ENCODE measurements at places on chromosomes 6 and 20.

- DNase-seq, result no peak
Measured at GRCh38 chr6:33458676-33459075, 4.3 kb downstream of the ZBTB9 start.

DNA sequence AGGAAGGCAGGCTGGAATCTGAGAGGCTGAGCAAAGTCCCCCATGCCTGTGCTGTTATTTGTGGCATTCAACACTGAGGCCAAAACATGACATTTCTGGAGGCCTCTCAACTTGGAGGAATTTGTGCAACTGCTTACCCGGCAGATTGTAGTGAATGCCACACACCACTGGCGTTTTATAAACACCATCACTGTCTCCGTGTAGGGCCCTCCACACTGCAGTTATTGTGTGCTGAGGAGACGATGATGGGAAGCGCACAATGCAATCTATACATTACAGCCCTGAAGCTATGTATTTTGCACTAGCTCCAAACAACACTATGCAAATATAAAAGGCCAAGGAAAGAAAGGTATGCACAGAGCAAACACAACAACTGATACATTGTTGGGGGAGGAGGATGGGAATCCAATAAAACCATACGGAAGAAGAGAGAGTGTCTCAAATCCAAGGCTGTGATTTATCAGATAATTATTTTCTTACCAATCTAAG lies 106.5 kb downstream of the SMLR1 start:
- DNase-seq, result no peak

DNA sequence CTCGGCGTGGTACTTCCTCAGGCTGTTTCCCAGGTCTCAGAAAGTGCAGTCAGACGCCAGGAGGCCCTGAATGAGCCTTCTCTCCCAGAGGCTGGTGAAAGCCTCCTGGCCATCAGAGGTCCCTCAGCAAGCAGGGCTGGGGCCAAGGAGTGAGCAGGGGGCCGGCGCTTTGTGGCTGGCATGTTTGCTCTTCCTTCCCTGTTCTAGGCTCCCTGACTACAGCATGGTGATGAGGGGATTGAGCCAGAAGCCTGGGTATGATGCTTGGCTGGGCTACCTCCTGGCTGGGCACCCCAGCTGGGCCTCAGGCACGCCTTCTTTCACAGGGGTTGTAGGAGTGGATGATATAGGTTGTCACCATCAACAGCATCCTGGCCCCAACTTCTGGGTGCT lies 11.7 kb upstream of the DNAJC5 start:
- DNase-seq, result no peak

- no peak for DNase-seq
Measured at GRCh38 chr20:2300420-2300819, 4.6 kb downstream of the TGM3 start.

- DNase-seq, result peak; percentile 33
Measured at GRCh38 chr20:62136283-62137091, 6.7 kb downstream of the PSMA7 start.

DNA sequence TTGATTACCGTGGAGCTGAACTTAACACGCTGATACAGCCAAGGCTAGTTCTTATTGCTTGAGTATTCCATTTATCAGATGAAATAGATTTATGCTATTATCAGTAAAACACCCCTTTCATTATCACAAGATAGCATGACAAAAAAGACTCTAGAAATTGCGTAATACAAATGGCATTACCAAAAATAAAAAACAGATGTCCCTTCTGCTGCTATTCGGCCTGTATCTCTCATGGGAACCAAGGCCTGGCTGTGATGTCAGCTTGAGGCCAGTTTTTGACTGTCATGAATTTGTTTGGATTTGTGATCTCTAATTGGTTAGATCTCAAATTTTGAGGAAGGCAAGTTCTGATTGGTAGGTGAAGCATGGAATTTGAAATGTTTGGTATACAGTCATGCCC lies 25.2 kb downstream of the MEI4 start:
- DNase-seq, result no peak

GRCh38 chr6:121726596-121726995 lies 291.1 kb downstream of the GJA1 start:
- DNase-seq, result no peak

- no peak for DNase-seq
Measured at GRCh38 chr6:149194820-149195558, 122.5 kb upstream of the TAB2 start.

- no peak for DNase-seq
Measured at GRCh38 chr6:33846226-33846625, 42.4 kb upstream of the MLN start.

DNA sequence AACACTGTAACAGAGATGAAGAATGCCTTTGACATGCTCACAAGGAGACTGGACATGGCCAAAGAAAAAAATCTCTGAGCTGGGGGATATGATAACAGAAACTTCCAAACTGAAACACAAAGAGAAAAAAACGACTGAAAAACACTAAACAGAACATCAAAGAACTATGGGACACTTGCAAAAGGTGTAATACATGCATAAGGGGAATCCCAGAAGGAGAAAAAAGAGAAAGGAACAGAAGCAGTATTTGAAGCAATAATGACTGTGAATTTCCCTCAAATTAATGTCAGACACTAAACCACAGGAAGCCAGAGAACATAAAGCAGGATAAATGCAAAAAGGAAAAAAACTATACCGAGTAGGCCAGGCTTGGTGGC lies 117.4 kb upstream of the ARID1B start:
- DNase-seq, result no peak

- DNase-seq, result no peak
Measured at GRCh38 chr20:17499041-17499440, 32.1 kb downstream of the BFSP1 start.

- no peak for DNase-seq
Measured at GRCh38 chr6:34070315-34071135, 75.4 kb downstream of the GRM4 start.

DNA sequence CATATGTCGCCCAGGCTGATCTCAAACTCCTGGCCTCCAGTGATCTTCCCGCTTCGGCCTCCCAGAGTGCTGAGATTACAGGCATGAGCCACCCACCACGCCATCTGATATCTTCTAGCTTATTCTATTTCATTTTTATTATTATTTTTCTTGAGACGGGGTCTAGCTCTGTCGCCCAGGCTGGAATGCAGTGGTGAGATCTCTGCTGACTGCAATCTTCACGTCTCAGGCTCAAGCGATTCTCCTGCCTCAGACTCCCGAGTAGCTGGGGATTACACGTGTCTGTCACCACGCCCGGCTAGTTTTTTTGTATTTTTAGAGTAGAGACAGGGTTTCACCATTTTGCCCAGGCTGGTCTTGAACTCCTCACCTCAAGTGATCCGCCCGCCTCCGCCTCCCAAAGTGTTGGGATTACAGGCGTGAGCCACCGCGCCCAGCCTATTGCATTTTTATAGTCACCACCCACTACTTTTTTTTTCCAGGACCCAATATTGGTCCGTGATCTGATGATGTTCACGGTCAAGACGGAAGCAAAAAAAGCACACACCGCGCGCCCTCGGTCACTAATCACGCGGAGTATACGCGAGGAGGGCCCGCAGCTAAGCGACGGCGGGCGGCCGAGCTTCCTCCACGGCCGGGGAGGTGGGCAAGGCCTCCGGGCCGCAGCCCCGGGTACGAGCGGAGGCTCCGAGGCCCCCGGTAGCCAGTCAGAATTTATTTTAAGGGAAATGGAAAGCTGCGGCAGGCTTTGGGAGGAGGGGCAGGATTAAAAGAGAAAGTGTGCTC lies 1.1 kb upstream of the LSM14B start:
- DNase-seq, result no peak

- no peak for DNase-seq
Measured at GRCh38 chr20:63133481-63134091, 82.3 kb downstream of the YTHDF1 start.

DNA sequence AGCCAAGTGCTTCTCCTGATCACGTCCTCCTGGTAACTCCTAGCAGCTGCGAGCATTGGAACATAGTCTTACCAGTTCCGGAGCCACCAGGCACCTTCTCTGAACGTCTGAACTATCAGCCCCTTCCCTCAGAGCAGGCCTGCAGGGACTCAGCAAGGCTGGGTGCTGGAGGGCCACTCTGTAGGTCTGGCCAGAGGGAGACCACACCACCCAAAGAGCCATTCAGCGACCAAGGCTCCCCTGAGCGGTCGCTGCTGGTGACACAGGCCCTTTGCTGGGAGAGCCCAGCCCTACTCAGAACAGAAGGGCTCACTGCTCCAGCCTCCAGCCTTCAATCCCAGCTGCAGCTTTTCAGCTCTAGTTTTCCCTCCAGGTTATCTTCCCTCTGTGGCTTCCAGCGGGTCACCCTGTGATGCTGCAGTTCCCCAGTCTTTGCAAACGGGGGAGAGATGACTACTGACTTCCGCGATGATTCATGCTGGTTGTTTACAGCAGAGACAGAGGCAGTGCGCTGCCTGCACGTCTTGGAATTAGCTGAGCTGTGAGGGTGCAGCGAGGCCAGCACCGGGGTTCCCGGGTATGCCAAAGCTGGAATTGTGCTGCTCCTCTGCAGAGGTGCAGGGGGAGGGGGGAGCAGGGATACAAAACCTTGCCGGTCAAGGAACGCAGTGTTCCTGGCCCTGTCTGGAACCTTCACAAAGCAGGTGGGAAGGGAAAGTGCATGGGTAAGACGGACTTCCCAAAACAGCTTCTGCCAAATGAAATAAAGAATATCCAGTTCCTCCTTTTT lies 161.4 kb downstream of the LY86 start:
- no peak for DNase-seq

DNA sequence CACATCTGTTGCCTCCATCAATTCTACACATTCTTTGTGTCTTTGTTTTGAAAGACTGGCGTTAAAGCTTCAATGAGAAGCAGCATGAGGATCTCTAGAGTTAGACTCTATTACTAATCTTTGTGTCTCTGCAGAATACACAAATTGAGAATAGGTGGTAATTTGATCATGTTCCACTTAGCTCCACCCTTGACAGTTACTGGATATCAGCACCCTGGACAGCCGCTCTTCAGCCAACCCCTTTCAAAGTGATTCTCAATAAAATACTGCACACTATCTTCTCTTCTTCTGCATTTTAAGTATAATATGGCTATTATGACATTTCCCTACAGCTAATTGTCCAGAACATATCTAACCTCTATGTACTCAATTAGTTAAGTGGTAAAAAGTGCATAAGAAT lies 54.3 kb upstream of the CNR1 start:
- DNase-seq, result no peak

GRCh38 chr6:155694419-155694790 lies 238.8 kb upstream of the NOX3 start:
- DNase-seq, result no peak

DNA sequence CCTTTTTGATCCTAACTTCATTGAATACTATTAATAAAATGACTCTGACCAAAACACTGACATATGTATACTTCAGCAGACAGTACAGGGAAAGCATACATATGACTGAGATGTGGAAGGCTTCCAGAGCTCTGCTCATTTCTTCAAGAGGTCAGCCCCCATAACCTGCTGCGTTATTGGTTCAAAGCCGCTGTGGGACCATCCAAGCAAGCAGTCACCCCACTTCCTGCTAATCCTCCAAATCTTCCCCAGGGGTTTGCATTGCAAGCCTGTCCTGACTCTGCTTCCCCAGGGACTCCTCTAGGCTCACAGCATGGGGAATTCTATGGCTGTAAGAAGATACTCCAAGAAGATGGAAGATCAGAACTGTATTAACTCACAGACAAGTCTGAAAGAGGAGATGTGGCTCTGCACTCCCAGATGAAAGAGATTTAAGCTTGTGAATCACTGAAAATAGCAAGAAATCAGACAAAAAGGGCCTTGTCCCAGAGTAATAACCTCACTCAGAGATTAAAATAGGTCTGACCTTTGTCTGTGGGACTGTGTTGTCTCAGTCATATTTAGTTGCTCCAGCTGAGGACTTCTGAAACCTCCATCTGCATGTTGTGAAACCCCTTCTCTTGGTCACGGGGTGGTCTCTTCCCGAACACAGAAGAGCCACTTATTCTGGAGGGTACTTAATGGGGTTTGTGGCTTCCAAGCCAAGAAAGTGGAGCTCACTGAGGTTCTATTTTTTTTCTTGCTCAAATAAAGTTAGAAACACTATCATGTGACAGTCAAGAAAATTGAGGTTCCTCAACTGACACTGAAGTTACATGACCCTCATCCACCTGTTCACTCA lies 101.5 kb upstream of the MARCKS start:
- no peak for DNase-seq

GRCh38 chr20:14449323-14449722 lies 111.9 kb upstream of the FLRT3 start:
- DNase-seq, result no peak

- no peak for DNase-seq
Measured at GRCh38 chr20:57990396-57990987, 238.0 kb downstream of the ANKRD60 start.

- no peak for DNase-seq
Measured at GRCh38 chr20:11200423-11200822, 526.6 kb upstream of the JAG1 start.

DNA sequence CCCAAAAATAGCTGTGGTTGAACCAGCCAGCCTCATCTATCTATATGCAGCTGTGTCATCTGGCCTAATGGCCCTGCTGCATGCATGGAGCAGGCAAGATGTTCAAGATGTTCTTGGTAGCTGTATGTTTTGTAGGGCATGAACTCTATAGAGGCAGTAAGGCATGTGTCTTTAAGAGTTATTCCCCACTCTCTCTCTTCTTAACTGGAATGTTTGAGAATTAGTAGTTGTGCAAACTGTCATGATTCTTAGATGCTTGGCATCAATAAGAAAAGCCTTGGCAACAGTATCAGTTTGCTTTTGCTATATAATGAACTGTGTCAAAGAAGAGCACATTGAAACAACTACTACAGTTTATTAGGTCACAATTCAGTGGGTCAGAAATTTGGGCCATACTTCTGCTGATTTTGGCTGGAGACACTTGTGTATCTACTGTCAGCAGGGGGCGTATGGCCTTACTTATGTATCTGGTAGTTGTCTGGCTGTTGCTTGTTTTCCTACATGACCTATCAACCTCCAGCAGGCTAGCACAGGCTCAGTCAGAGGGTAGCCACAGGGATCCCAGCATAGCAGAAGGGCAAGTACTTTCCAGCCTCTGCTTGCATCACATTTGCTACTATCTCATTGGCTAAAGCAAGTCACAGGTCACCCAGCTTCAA lies 56.1 kb upstream of the LAMP5 start:
- DNase-seq, result no peak

- no peak for DNase-seq
Measured at GRCh38 chr20:58006346-58007316, 221.8 kb downstream of the ANKRD60 start.

- DNase-seq, result no peak
Measured at GRCh38 chr20:38810926-38811630, 5.6 kb downstream of the PPP1R16B start.

DNA sequence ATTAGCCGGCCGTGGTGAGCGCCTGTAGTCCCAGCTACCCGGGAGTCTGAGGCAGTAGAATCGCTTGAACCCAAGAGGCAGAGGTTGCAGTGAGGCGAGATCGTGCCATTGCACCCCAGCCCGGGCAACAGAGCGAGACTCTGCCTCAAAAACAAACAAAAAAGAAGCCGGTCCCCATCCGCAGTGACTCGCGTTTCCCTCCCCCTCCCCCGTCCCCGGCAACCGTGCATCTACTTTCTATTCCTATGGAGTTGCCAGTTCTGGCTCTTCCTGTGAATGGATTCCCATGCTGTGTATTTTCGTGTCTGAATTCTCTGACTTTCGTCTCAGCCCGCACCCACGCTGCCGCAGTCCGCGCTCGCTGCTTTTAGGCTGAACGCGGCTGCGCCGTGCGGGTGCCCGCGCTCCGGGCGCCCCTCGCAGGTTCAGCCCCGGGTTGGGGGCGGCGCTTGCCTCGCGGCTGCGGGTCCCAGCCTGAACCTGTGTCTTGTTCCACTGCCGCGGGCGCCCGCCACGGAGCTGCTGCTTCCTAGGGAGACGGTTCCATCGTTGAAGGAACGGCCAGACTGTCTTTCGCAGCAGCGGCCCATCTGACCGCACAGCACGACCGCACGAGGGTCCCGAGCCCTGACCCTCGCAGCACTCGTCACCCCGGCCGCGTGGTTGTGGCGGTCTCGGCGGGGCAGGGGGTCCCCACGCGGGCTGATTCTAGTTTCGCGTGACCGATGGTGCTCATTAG lies 1.1 kb upstream of the MRGBP start:
- peak; percentile 55 for DNase-seq
